Amniotic stem cell (primary cell): ENCODE measurements at places on chromosomes 16 and 17.

- no peak for DNase-seq
These were observed 3.5 kb upstream of the ABR start for GRCh38 chr17:1183171-1183873.

DNA sequence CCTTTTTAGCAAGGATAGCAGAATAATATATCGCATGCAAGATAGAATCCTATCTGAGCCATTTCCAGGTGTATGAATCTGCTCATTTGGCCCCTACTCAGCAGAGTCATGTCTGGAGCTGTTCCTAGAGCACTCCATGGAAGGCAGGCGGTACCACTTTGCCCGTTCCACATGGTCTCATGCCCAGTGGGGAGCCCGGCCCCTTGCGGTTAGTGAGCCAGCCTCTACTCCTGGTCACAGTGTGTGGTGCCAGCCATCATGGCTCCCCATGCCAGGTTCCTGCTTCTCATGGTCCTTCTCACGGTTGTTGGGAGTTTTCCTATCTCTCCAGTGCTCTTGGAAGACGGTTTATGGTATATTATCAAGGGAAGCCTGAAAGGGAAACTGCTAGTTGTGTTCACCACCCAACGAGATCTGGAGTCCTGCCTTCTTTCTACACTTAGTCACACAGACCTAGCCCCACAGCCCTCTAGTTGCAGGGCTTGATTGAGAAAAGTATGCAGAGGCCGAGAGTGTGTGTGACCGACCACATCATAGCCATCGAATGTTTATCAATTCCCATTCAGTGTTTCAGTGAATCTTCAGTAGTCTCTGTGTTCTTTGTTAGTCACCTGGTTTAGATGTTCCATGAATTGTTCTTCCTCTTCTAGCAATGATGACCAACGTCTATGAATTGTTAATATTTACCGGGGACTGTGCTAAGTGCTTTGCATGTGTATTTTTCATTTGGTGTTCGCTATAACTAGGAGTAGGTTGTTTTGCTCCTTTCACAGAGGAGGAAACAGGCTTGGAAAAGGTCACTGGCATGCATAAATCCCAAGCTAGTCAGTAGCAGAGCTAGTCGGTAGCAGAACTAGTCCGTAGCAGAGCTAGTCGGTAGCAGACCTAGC lies 9.6 kb downstream of the JPT2 start:
- DNase-seq, result no peak

- no peak for DNase-seq
These were observed 110.5 kb downstream of the PMP22 start for GRCh38 chr17:15154618-15155017.

- DNase-seq, result no peak
These were observed 17.1 kb upstream of the MARCHF10 start for GRCh38 chr17:62825182-62825581.

DNA sequence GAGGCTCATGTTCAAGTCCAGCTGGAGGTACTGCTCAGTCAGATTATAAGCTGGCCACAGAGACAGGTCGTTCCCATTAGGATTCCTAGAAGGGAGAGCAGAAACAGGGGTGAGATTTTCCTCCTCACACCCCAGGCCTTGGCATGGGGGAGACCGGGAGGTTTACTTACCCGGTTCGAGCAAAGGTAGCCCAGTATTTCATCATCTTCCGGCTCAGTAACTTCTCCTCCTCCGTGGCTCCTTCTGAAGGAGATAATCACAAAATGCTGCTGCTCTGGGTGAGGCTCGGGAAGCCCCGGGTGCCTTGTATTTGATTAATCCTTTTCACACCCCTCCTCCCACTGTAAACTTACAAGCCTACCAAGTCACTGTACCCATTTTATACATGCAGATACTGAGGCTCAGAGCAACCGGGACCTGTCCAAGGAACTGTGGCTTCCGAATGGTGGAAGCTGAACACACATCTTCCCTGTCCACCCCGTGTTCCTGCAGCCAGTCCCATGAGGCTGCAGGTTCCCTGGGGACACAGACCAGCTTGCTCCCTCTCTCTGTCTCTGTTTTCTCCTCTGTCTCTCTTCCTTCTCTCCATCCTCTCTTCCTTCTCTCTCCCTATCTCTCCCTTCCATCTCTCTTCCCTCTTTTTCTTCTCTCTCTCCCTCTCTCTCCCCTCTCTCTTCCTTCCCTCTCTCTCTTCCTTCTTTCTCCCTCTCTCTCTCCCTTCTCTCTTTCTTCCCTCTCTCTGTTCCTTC lies 13.9 kb upstream of the CES1 start:
- no peak for DNase-seq

GRCh38 chr17:56173026-56173425 lies 19.8 kb downstream of the ANKFN1 start:
- no peak for DNase-seq

- no peak for DNase-seq
These were observed 99.2 kb downstream of the GOSR1 start for GRCh38 chr17:30576326-30576861.
